ENCODE measurements at places on chromosomes 16 and 17. TPM values are rescaled to one million over a fixed set of nuclear protein-coding genes. Genes with fewer than 3 reads are reported as not detected.

Gene MMP2
- 0.55 TPM for total RNA-seq

Gene GPR139
- not detected for total RNA-seq

Gene PRSS22
- total RNA-seq, result not detected

Gene C17orf100
- 4.0 TPM for total RNA-seq

Gene CACNA1H
- total RNA-seq, result 2.0 TPM

Gene SCGB1C2
- not detected for total RNA-seq

Gene CCL17
- not detected for total RNA-seq

Gene ZFP3
- 12.0 TPM for total RNA-seq

Gene STXBP4
- 12.8 TPM for total RNA-seq

Gene CCL23
- not detected for total RNA-seq

Gene HID1
- total RNA-seq, result 19.5 TPM

Gene TPSAB1
- not detected for total RNA-seq

Gene DPEP3
- total RNA-seq, result 0.91 TPM

Gene RNF43
- total RNA-seq, result 1.2 TPM

Gene ZNF423
- total RNA-seq, result not detected

Gene DUS2
- 14.6 TPM for total RNA-seq

Gene CUEDC1
- 0.90 TPM for total RNA-seq

Gene ABCA10
- total RNA-seq, result 4.6 TPM

Gene C1QTNF8
- total RNA-seq, result not detected

Gene MT3
- total RNA-seq, result not detected

Gene RHBDL1
- 2.2 TPM for total RNA-seq

Gene ASB16
- total RNA-seq, result not detected

Gene KRT33B
- total RNA-seq, result not detected

Gene CRYM
- not detected for total RNA-seq

Gene PITPNC1
- total RNA-seq, result 71.2 TPM

Gene GRIN2A
- total RNA-seq, result not detected

Gene HIGD1B
- not detected for total RNA-seq
